Motor neuron (in vitro differentiated cells): ENCODE measurements at places on chromosomes 11 and 22.
A peak's percentile ranks its signal among the peaks of the same experiment; 100 is the strongest.

DNA sequence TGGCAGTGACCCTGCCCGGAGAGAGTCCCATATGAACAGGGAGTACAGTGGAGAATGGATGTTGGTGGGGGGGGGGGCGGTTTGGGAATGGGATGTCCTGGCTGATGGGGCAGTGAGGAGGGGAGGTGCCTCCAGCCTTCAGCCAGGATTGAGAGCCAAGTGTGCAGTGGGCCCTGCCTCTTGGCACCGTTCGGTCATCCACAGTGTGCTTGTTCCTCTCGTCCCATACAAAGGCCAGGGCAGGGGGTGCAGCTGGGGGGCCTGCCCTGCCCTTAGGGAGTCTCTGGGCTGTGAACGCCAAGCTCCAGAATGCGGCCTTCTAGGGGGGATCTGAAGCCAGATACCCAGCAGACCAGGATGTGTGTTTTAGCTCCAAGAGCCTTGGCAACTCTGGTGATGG is 34.0 kb downstream of the KCNC1 start:
- no peak for ATAC-seq

GRCh38 chr11:102186551-102187191 is 76.4 kb downstream of the YAP1 start:
- no peak for ATAC-seq

- ATAC-seq: no peak
Measured at GRCh38 chr22:20567993-20568417, 60.6 kb downstream of the MED15 start.

DNA sequence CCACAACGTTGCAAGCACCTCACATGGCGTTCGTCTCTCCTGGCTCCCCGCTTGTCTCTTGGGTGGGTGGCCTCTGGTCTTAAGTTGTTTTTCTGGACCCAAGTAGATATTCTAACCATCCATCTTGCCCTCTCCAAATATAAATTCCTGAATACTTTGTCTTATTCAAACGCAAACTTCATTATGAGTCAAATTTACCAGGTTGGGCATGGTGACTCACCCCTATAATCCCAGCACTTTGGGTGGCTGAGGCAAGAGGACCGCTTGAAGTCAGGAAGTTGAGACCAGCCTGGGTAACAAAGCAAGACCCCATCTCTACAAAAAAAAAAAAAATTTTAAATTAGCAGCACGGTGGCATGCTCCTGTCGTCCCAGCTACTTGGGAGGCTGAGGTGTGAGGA is 5.1 kb upstream of the IGSF9B start:
- ATAC-seq: no peak

GRCh38 chr22:48188231-48188721 is 1425.8 kb downstream of the TBC1D22A start:
- no peak for ATAC-seq

DNA sequence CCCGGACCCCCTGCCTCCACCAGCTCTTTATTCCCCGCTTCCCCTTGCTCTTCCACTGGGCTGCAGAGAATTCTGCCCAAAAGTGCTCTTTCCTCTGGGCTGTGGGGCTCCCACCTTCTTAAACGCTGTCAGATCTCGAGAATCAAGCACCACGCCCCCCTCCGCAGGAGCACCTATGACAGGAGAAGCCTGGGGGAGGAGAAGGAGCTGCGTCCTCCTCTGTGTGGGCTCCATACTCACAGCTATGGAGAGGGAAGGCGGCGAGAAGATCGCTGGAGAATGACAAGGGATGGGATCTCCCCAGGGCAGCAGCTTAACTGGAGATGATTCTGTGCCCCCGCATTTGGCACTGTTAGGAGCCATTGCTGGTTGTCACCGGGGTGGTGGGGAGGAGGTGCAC is 19.7 kb downstream of the SHISAL1 start:
- no peak for ATAC-seq

DNA sequence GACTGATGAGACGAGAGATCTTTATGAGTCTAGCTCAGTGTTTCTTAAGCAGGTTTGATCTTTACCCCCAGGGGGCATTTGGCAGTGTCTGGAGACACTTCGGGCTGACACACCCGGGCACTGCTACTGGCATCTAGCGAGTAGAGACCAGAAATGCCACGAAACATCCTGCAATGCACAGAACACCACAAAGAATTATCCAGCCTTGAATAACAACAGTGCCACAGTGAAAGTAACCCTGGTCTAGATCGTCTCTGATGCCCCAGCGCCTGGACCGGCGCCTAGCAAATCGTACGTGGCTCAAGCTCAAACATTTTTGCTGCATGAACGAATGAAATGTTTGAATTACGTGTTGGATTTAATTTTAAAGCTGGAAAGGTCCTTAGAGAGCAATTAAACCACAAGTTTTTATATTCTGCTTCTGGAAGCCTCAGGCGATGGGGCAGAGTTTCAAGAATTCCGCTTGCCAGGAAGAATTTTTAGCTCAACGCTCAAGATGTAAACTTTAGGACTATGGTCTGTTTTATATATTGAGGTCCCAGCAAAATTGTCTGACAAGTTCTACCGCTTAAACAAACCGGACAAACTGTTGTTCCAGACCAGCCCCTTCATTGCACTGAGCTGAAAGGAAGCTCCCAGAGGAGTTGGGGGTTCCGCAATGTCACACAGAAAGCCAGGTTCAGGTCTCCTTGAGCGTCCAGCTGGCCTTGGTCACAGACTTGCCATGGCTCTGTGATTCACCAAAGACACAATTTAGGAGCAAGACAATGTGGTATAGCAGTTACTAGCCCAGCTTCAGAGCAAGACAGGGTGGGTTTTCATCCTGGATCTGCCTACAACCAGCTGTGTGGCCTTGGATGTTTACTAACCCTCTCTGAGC is 44.2 kb upstream of the SMTN start:
- ATAC-seq: no peak

- no peak for ATAC-seq
Measured at GRCh38 chr11:45568049-45568448, 97.4 kb downstream of the CHST1 start.

- no peak for ATAC-seq
Measured at GRCh38 chr11:20881328-20882079, 212.1 kb downstream of the NELL1 start.

GRCh38 chr11:1573903-1574237 is 1.8 kb upstream of the DUSP8 start:
- peak; percentile 2 for ATAC-seq

DNA sequence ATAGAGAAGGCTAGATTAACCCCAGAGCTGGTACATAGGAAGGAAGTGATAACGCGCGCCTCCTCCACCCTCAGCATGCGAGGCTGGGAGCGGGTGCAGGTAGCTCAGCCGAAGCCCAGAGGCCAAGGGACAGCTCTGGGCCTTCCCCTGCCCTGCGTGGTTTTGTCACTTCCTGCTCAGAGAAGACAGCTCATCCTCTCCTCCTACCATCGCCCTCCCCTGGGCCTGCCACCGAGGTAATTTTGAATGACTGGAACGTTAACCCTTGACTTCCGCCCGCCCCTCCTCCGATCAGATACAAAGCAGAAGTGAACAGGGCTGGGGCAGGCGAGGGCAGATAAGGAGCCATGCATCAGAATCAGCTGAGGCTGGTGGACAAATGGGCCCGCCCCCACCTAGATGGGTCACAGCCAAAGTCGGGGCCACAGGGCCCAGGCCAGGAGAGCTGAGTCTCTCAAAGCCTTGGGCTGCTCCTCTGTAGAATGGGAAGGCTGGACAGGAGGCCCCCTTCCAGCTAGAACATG is 1.6 kb downstream of the RAC2 start:
- ATAC-seq: no peak
